ENCODE measurements at places on chromosomes 16 and 17. TPM values are rescaled to one million over a fixed set of nuclear protein-coding genes. Genes with fewer than 3 reads are reported as not detected.

The PKMYT1 gene
- total RNA-seq = 50.8 TPM

GRCh38 chr17:57453841-57454425, 197.6 kb downstream of the MSI2 start:
- DNase-seq = no peak

The CES2 gene
- 19.7 TPM for total RNA-seq

The USP31 gene
- 6.3 TPM for total RNA-seq

- no peak for DNase-seq
Observed at GRCh38 chr17:82849076-82849945, 9.5 kb upstream of the ZNF750 start.

- peak; percentile 28 for DNase-seq
Observed at GRCh38 chr17:2926019-2926650, 129.9 kb downstream of the RAP1GAP2 start.

- DNase-seq = no peak
Observed at GRCh38 chr16:12793120-12793864, 10.4 kb downstream of the CPPED1 start.

- no peak for DNase-seq
Observed at GRCh38 chr17:47811709-47812108, 9.9 kb downstream of the OSBPL7 start.

- no peak for DNase-seq
Observed at GRCh38 chr16:67445126-67445426, 14.2 kb downstream of the HSD11B2 start.

The LGALS9B gene
- total RNA-seq = not detected

DNA sequence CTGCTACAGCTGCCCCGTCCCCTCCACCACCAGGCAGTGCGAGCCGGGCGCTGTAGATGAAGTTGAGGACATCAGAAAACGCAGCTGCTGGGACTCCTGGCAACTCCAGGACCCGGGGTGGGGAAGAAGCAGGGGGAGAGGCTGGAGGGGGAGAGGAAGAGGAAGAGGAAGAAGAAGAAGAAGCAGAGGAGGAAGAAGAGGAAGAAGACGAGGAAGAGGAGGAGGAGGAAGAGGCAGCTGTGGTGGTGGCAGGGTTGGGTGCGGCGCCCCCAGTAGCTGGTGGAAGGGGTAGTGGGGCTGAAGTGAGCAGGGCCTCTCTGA, 13.2 kb downstream of the ZBTB4 start:
- DNase-seq = no peak

DNA sequence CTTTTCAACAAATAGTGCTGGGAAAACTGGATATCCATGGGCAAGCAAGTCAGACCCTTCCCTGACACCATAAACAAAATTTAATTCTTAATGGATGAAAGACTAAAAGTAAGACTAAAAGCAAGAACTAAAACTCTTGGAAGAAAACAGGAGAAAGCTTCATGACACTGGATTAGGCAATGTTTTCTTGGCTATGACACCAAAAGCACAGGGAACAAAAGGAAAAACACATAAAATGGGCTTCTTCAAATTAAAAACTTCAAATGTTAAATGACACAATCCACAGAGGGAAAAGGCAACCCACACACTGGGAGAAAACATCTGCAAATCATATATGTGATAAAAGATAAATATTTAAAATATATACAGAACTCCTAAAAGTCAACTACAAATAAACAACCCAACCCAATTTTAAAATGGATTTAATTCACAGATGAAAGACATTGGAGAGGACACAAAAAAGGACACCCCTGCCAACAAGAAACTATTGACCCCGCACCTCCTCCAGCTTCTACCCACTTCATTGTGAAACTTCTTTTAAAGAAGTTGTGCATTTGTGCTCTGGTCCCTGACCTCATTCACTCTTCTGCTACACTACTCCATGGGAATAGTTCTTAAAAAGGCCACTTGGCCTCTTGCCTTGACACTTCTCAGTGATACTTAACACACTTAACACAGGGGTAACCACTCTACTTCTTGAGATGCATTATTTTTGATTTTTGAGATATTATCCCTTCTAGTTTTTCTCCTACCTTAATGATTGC, 80.3 kb downstream of the TRIM37 start:
- no peak for DNase-seq

The SLFN14 gene
- total RNA-seq = not detected

DNA sequence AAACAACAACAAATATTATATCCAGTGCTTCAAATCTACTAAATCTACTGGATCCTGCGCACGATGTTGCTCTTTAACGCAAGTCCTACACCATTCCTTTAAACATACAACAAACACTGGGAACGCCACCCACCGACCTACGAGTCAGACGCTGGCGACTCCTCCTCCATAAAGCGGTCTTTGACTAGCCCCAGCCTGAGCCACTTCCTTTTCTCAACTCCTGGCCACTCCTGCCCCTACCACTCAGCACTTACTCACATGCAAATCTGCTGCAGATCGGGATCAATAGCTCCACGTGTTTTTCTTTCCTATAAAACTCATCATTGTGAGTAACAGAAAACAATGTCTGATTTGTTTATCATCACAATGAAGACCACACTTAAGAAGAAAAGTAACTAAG, 32.8 kb upstream of the MNT start:
- peak; percentile 18 for DNase-seq

- no peak for DNase-seq
Observed at GRCh38 chr17:17097763-17098345, 55.6 kb downstream of the MPRIP start.

GRCh38 chr17:4898351-4898750, 985 bp upstream of the C17orf107 start:
- DNase-seq = no peak

- DNase-seq = peak; percentile 75
Observed at GRCh38 chr17:80063830-80064585, 27.6 kb downstream of the CCDC40 start.

The APOBR gene
- not detected for total RNA-seq
